ENCODE measurements at places on chromosomes 6 and 20. TPM values are rescaled to one million over a fixed set of nuclear protein-coding genes. Genes with fewer than 3 reads are reported as not detected.

The CD40 gene
- total RNA-seq = 21.3 TPM

The CRYBG1 gene
- 10.7 TPM for total RNA-seq

- H3K4me1 ChIP-seq = peaks cover 21% of the 10 kb centered on the region
- H3K36me3 ChIP-seq = no peaks in the 10 kb centered on the region
- H3K27ac ChIP-seq = no peak overlapping the region
- no peak overlapping the region for H3K4me3 ChIP-seq
- H3K27me3 ChIP-seq = no peaks in the 10 kb centered on the region
These were observed 75.0 kb downstream of the ELOVL4 start for GRCh38 chr6:79872303-79872702.

- DNase-seq = no peak
- H3K4me3 ChIP-seq = no peak overlapping the region
- no peaks in the 10 kb centered on the region for H3K36me3 ChIP-seq
- no peak overlapping the region for H3K27ac ChIP-seq
- no peaks in the 10 kb centered on the region for H3K4me1 ChIP-seq
These were observed 186.1 kb downstream of the TASP1 start for GRCh38 chr20:13452470-13453124.

DNA sequence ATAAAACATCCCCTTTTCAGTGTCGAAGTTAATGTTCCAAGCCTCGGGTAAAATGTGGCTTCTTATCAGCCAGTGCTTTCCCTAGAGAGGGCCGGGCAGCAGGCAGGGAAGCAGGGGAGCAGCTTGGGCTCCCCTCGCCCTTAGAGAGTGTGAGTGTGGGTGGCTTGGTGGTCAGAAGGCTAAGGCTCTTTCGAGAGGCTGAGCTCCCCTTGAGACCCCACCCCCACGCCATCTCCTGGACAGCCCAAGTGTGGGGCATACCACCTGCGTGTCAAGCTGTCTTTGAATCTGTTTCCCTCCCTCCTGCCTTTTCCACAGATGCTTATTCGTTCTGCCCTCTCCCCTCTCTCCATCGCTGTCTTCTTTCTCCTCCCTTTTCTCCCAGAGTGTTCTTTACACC, 95.1 kb upstream of the FOXP4 start:
- DNase-seq = no peak
- peaks cover 12% of the 10 kb centered on the region for H3K4me1 ChIP-seq
- no peak overlapping the region for H3K4me3 ChIP-seq
- H3K36me3 ChIP-seq = no peaks in the 10 kb centered on the region

DNA sequence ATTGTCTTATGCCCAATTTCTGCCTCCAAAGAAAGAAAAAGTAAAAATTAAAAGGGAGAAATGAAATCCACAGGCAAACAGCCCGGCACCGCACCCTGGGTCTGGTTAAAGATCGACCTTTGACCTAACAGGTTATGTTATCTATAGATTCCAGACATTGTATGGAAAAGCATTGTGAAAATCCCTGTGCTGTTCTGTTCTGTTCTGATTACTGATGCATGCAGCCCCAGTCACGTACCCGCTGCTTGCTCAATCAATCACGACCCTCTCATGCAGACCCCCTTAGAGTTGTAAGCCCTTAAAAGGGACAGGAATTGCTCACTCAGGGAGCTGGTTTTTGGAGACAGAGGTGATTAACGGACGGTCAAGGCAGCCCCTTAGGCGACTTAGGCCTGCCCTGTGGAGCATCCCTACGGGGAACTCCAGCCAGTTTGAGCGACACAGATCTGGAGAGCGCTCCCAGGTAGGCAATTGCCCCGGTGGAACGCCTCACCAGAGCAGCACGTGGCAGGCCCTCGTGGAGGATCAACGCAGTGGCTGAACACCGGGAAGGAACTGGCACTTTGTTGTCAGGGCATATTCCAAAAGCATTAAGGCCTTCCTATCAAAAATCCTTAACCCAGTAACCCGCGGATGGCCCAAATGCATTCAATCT, 12.0 kb upstream of the HFE start:
- no peak overlapping the region for H3K27ac ChIP-seq
- H3K4me3 ChIP-seq = no peak overlapping the region
- H3K4me1 ChIP-seq = peaks cover 11% of the 10 kb centered on the region
- no peaks in the 10 kb centered on the region for H3K27me3 ChIP-seq
